ENCODE measurements at places on chromosomes 7 and 10. TPM values are rescaled to one million over a fixed set of nuclear protein-coding genes. Genes with fewer than 3 reads are reported as not detected.

The ADRA2A gene
- 0.26 TPM for total RNA-seq

DNA sequence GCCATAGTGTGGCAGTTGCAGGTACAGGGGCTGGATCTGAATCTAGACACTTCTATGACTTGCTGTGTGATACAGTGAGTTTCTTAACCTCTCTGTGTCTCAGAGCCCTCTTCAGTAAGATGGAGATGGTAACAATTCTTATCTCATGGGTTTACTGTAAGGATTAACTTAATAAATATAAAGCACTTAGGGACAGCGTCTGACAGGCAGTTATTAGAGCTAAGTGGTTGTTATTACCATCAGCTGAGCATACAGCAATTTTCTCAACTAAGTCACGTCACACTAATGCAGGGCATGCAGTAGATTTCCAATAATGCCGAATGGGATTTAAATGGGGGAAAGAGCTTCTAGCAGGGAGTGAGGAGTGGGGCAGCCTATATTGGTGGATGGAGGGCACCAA lies 162.6 kb downstream of the SH2D4B start:
- no peak for DNase-seq

The SPDYE6 gene
- not detected for total RNA-seq

DNA sequence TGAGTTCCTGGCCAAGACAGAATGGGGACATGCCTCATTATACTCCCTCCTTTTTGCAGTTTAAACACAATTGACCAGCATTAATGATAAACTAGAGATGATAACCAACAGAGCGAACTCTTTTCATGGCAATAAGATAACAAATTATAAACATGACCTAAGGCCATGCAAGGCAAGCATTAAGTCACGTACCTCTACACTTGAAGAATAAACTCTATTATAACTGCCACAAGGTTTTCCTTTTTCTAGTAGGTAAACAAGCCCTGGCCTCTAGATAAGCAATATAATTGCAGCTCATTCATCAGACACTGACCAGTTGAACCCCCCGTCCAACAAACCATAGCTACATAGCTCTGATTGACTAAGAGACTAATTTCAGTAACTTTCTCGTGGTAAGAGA lies 767.0 kb downstream of the GRM8 start:
- no peak for DNase-seq

The NRG3 gene
- total RNA-seq: 1.0 TPM

GRCh38 chr10:51768886-51769465 lies 69.6 kb upstream of the CSTF2T start:
- DNase-seq: no peak
